ENCODE measurements at places on chromosomes 2 and 18.

DNA sequence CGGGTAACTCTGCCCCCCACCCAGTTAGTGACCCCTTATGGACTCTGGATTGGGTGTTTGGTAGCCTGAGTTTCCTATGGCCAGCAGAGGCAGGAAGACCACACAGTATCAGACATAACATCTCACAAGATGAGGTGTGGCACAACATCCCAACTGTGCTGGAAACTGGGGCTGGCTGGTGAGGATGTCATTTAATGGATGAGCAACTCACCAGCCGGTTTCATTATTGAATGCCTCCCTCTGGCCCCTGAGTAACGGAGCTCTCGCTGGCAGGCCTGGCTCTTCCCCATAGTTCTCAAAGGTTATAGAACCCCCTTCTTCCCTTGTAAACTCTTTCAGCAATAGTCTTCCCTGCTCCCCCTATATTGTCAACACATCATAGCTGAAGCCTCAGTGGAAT, 195.0 kb downstream of the BCL11A start:
- DNase-seq = no peak

DNA sequence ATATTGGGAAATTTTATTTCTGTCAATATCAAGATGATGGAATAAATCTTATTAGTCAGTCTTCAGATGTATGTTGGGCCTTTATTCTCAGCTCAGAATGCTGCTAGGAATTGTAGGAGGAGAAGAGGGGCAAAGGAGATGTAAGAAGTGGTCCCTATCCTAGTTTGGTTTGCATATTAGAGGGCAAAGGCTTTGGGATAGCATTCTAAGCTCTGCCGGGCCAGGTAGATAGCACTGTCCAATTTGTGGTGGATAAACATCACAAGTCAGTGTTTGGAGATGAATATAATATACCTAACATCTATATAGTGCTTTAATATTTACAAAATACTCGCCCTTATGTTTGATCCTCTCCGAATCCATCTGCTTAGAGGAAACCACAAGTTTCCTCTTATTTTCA, 149.2 kb downstream of the GULP1 start:
- no peak for DNase-seq

DNA sequence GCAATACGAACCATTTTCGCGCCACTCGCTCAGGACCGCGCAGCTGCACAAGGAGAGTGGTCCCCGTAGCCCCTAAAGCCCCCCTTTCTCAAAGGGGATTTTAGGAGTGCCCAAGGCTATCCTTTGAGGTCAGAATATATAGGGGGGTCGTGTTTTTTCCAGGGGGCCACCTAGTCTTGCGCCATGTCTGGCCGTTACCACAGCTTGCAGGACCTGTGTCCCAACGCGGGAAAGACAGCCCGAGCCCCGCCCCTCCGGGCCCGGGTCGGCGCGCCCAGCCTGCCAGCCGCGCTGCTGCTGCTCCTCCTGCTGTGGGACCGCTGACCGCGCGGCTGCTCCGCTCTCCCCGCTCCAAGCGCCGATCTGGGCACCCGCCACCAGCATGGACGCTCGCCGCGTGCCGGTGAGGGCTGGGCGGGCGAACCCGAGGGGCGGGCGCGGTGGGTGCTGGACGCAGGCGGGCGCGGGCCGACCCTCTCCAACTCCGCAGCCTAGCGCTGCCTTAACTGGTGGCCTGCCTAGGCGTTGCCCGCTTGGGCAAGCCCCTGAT, at the start of gene CDCA7:
Gene CDCA7, plus strand, starts transcription at position 291 of the 550 bp plus-strand sequence. Its CDS starts 92 bp downstream, at position 383.
- DNase-seq = peak; percentile 84

DNA sequence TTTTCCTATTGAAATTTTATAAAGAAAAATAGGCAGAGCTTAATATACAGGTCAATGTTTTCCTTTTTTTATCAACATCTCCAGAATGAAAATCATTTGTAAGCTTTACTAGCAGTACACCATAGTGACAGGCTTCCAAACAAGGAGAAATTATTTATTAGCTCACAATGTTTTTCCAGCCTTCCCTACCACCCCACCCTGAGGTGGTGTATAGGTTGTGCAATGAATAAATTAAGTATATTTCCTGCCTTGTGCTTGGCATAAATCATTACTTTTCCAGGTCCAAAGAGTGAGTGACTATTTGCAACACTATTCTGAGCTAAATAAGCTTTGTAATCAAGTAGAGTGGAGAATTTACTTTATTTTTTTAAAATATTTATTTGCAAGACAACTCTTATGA, 876.2 kb upstream of the POU3F3 start:
- no peak for DNase-seq

DNA sequence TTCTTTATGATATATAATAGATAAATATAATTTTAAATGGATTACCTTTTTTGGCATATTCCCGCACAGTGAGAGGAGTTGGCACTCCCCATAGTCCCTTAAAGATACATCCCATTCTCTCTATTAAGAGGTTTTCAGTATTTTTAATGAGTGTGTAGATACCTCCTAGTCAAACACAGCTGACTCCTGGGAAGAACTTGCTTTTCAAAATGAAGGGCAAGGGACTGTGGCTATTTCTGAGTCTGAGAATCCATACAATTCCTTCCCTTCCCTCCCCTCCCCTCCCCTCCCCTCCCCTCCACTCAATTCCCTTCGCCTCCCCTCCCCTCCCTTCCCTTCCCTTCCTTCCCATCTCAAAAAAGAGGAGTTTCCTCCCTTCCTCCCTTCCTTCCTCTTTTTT, 93.5 kb downstream of the PRPF40A start:
- no peak for DNase-seq

GRCh38 chr2:234438305-234438977, 58.4 kb downstream of the ARL4C start:
- no peak for DNase-seq

GRCh38 chr2:27663285-27664153, at the start of the genes SLC4A1AP and SUPT7L:
Gene SLC4A1AP (plus strand): TSS chr2:27663889. CDS start chr2:27663915, 26 bp downstream.
Gene SUPT7L (minus strand): TSS chr2:27663614. CDS start chr2:27662192, 1,422 bp downstream.
- peak; percentile 57 for DNase-seq

- no peak for DNase-seq
These were observed 28.4 kb downstream of the NGEF start for GRCh38 chr2:232984451-232985207.

DNA sequence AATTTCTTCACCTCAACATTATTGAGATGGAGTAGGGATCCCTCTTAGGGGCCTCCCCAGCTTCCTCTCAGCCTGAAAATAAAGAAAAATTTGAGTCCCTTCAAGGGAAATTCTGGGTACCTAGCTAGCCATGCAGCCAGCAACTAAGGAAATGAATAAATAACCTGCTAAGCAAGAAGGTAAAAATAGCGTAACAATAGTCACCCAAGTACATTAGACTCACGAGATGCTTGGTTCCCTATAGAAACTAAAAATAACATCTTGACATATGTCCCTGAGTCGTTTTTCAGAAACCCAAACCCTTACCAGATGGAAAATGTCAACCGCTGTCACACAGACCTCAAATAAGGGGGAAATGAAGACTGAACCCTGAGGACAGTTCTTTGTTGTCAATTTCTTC, 51.9 kb downstream of the CACNB4 start:
- no peak for DNase-seq

DNA sequence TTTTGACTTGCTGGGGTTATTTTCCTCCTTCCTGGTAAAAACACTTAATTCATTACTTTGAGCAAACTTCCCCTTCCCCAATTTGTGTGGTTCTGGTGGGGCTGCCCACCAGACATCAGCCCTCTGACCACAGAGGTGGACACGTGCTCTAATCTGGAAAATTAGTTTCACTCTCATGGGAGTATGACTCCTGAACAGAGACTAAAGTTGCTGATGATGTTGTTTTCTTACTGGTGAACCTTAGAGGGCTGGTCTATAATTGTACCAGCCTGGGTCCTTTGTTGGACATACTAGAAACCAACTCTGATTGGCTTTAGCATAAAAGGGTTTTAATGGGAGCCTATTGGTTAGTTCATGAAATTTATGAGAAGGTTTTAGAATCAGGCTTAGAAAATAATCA, 54.1 kb upstream of the ACYP2 start:
- DNase-seq = no peak

GRCh38 chr2:165293440-165294420, 54.5 kb downstream of the SCN2A start:
- peak; percentile 27 for DNase-seq

- DNase-seq = no peak
These were observed 13.3 kb downstream of the OBSL1 start for GRCh38 chr2:219557791-219558785.

- no peak for DNase-seq
These were observed 155.9 kb downstream of the DIS3L2 start for GRCh38 chr2:232117413-232117812.

DNA sequence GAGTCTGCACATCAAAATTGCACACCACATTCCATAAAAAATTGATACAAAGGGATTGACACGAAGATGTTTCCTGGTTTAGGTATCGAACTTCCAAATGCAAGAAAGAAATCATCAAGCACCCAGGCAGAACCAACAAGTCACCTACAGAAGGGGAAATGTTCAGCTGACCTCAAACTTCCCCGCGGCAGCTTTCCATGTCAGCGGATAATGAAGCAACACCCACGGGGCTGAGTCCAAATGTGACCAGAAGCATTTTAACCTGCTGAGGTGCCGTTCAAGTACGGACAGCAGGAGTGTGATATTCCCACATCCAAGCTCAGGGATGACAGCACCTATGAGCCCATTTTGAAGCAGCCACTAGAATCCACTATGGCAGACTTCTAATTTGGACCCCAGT, 124.9 kb downstream of the GALNT14 start:
- DNase-seq = no peak

DNA sequence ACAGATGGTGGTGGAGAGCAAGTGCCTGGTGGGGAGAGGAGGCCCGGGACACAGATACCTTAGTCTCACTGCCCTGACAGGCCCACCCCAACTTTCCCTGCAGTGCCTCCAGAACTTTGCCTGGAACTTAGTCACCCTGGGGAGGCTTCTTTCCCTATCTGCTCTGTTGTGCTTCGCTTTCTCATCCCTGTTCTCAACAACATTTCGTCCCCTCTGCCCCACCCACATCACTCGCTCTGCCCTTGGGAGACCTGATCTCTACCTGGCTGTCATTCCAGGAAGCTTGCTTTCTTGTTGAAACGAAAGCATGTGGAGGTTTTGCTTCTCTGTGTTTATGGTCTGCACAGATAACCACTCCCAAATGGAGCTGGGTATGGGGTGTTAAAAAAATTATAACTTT, 93.8 kb downstream of the PRKCE start:
- no peak for DNase-seq

DNA sequence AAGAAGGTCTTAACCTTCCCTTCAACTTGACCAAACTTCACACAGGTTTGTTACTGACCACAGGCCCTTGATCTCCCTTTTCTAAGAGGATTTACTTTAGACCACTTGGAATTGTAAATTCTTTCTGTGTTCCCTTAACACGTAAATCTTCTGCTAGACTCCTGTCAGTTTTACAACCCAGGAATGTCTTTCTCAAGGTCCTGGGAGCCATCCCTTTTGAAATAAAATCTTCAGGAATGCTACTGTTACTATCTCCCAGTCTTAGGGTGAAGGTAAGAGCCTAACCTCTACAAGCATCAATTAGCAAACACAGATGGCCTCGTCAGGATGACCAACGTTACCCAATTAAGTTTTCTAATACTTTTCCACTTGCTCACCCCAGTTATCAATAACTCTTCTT, 182.7 kb downstream of the NRXN1 start:
- no peak for DNase-seq

- no peak for DNase-seq
These were observed 52.9 kb downstream of the RRM2 start for GRCh38 chr2:10175441-10175840.

DNA sequence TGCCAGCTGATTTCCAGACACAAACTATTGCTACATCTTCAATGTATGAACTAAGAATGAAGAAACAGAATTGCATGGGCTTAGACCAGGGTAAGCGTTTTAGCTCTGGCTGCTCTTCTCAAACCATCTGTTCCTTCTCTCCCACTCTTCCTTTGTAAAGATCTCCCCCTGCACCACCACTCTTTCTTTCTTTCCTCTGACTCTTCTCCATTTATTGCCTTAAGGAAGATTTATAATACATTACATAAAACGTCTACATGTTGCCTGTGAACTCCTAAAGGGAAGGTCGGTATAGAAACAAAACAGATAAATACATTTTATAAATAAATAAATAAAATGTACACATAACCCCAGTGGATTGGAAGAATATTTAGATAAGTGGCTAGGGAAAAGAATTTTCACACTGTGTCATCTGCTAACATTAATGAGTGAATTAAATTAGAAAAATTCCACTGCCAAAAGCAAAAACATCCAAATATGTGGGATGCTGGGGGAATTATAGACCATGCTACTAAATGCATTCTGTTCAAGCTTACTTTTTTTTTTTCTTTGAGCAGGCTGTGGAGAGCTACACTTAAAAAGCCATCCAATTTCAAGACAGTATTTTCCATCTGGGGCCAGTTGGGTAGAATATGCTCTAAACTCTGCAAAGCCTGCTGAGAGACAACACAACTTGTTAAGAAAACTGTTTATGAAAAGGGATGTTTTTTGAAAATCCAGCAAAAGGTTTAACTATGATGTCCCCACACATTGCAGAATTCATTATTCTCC, 41.5 kb downstream of the NCKAP5 start:
- no peak for DNase-seq

DNA sequence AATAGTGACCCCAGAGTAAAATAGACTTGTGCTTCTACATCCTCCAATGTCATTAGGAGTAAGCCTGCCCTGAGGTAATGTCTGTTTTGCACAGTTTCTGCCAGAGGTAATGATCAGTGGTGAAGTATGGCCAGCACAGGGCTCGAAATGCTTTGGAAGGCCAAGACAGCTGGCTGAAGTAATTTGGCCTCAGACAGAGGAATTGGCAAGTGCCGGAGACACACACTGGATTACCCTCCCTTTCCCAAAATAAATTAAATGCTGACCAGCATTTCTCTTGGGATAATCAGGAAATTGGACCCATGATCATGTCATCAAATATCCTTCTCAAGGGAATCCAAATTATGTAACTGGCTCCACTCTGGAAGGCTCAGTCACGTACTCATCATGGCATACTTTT, 379.0 kb upstream of the CHST9 start:
- no peak for DNase-seq

DNA sequence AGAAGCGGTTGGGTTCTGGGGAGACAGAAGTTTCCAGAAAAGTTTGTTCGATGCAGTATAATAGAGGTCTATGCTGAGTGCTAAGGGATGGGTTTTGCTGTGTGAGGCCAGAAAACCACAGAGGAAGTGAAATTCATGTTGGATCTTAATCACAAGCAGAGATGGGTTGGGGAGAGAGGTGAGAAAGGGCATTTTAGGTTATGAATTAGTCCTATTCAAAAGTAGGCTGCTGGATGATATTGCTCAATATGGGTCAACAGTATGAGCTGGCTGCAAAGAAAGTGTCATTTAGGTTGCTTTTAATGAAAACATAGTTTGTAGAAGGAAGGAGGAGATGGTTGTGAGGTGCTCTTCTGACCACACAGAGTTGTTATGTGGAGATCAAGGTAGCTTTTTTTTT, 118.8 kb upstream of the LHCGR start:
- DNase-seq = no peak

GRCh38 chr2:157441072-157441454, 2.8 kb downstream of the CYTIP start:
- DNase-seq = peak; percentile 42

GRCh38 chr2:206305523-206306245, 31.2 kb downstream of the ZDBF2 start:
- no peak for DNase-seq

GRCh38 chr2:118124288-118124891, 36.1 kb downstream of the INSIG2 start:
- DNase-seq = no peak

GRCh38 chr2:30201990-30202389, 29.3 kb upstream of the LBH start:
- DNase-seq = no peak

GRCh38 chr2:64455545-64455944, 1.6 kb downstream of the LGALSL start:
- no peak for DNase-seq

- no peak for DNase-seq
These were observed 52.6 kb upstream of the NFU1 start for GRCh38 chr2:69489793-69490192.

GRCh38 chr2:205714058-205714776, 31.9 kb downstream of the NRP2 start:
- no peak for DNase-seq

All from T-helper 1 cell (primary cell).